ENCODE measurements at places on chromosomes 2 and 18. TPM values are rescaled to one million over a fixed set of nuclear protein-coding genes. Genes with fewer than 3 reads are reported as not detected.

Gene ANKRD53
- total RNA-seq = 6.5 TPM

Gene VIT
- total RNA-seq = 2.0 TPM

Gene DCC
- total RNA-seq = 0.09 TPM

Gene FTCDNL1
- total RNA-seq = 1.5 TPM

Gene TMEM18
- 24.1 TPM for total RNA-seq

Gene ANKRD30BL
- 0.16 TPM for total RNA-seq

Gene RAPGEF4
- 1.3 TPM for total RNA-seq

Gene AQP12A
- total RNA-seq = not detected

Gene MYO5B
- total RNA-seq = 0.16 TPM

Gene AQP12B
- not detected for total RNA-seq

All from fibroblast of the aortic adventitia (primary cell).